ENCODE measurements at places on chromosomes 6 and 20. TPM values are rescaled to one million over a fixed set of nuclear protein-coding genes. Genes with fewer than 3 reads are reported as not detected.

DNA sequence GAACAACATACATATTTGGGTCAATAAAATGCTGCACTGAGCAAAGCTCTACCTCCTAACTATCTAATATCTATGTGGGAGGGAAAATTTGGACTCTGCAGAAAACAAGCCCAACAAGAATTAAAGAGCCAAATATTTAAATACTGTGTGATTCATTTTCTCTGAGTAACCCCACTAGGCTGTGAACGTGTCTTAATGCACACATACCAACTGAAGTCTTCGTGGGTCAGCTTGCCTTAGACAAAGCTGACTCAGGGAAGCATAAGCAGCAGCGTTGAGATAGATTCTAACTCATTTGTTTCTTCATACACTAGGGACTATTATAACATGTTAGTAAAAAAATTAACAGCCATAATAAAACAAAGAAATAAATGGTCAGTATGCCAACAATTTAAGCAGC, 114.3 kb downstream of the GJA1 start:
- DNase-seq, result no peak

DNA sequence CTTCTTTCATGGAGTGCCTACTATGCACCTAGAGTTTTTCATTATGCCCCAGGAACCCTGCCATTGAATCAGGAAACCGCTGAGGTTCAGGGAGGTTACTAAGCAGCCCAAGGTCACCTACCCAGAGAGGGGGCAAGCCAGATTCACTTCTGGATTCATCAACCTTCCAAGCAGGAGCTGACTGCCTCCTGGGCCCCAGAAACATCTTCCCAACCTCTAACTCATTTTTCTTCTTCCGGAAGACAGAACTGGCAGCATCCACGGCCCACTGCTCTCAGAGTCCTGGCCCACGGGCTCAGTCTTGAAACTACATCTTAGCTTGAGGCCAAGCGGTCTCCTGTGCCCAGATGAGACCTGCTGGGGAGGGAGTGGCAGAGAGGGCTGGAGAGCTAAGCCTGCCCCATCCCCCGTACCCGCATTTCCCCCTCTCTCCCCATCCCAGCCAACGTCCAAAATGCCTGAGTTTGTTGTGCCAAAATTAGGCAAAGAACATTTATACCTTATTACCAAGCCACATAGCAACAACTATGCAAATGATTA, 281.0 kb downstream of the CDC5L start:
- DNase-seq, result no peak

GRCh38 chr6:64838726-64839125, 868.3 kb downstream of the EYS start:
- DNase-seq, result no peak

DNA sequence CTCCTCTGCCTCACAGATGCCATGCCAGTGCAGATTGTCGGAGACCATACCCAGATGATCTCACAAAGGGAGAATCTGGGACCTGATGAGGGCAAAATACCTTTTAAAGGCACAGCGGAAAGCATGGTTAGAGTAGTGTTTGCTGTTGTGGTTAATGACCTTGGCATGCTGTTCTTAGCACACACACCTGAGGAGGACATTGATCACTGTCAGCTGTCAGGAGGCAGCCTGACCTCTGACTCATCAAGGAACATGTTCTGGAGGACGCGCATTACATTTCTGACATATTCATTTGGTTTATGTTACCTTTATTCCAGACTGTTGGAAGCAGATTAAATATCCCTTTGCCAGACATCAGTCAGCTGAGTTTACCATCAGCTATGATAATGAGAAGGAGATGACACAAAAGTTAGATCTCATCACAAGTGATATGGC, 57.1 kb downstream of the GOPC start:
- DNase-seq, result no peak

DNA sequence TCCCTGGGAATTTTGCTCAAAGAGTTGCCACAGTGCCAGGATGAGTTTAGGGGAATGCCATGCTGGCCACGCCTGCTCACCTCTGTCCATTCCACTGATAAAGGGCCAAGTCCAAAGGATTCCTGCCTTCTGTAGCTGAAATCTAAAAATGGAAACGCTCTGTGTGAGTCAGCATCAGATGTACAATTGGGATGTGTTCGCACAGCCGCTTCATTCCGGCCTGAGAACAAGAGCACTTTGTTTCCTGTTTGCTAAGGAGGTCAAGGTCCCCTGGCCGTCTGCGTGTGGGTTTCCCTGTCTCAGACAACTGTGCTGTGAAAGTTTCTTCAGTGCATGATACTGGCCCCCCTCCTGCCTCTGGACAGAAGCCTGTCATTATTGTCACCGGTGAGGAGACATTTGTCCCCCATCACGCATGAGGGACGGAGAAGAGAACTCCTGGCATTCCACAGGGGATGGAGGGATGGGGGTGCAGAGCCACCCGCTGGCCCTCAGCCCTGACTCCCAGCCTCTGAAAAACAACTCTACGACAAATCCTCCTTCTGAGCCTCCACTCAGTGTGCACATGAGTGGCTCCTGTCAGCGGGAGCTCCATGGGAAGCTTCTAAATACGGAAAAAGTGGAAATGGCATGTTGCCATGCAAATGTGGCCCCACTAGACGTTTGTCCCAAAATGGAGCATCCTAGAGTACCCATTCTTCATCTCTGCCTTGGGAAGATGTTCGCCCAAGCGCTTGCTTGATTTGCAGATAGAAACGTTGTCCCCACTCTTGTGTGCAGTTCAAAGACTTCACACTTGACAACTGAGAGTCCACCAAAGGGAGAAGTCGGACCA, 143.5 kb upstream of the AFDN start:
- no peak for DNase-seq

GRCh38 chr20:52798124-52798523, 174.0 kb upstream of the TSHZ2 start:
- DNase-seq, result no peak

- no peak for DNase-seq
These were observed 602.7 kb upstream of the NOX3 start for GRCh38 chr6:156058356-156058755.

DNA sequence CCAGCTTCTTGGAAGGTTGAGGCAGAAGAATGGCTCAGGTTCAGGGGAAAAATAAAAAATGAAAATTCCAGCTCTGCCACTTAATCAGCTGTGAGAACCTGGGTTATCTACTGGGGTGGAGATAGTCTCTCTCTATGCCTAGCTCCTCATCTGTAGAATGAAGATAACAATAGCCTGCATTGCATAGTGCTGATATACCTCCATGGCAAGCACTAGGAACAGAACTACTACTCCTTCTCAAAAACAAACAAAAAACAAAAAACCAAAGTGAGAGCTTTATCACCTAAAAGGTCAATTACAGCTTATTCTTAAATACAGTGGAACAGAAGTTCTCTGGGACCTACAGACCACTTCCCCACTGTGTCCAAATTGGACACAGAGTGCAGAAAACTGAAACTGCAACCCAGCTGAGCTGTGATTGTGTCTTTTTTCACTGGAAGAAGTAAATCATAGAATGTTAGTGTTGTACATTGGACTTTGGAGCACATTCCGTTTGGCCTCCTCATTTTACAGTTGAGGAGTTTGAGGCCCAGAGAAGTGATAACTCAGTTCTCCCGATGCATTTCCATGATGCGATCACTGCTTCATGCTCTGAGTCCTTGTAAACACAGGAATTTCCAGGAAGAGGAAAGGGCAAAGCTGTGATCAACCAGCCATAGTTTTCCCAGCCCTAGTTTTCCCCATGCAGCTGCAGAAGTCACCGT, 23.3 kb downstream of the MTFR2 start:
- no peak for DNase-seq

DNA sequence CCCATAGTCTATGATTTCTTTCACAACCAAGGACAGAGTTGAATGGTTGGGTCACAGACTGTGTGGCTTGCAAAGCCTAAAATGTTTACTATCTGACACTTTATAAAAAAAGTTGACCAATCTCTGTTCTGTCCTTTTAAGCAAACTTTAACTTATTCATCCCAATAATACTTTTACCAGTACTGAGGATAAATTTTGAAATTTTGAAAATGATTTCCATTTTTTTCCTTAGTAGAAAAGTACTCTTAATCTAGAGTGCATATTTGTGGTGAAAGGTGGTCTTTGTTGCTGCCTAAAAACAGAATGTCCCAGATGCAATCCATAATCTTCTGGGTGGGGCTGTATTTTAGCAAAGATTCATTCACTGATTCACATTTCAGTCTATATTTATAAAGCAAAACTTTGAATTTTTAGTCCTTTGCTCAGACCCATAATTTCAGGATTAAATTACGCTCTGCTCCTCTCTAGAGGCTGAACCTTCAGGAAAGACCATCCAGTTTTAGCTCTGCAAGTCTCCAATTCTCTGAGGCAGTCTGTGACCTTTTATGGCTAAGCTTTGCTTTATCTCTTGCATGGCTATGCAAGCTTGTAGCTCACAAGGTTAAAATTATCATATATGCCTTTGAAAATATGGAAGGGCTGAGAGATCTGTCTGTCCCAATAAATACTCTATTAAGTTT, 573.5 kb downstream of the COL12A1 start:
- DNase-seq, result no peak

DNA sequence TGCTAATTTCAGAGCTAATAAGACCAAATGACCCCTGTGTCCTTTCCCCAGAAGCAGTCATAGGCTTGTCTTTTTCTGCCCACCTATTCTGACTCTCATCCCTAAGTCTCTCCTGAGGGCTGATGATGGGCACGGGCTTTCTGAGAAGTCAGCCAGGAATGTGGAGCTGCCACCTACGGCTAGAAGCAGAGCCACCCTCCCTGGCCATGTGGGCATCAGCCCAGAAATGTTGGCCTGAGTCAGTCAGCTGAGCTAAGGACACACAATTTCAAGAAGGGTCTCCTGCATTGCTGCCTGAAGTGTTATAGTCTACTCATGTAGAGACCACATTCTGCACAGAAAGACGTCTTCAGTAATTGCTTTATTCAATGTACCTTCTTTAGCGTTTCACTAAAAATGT, 17.1 kb downstream of the MYLIP start:
- DNase-seq, result no peak

DNA sequence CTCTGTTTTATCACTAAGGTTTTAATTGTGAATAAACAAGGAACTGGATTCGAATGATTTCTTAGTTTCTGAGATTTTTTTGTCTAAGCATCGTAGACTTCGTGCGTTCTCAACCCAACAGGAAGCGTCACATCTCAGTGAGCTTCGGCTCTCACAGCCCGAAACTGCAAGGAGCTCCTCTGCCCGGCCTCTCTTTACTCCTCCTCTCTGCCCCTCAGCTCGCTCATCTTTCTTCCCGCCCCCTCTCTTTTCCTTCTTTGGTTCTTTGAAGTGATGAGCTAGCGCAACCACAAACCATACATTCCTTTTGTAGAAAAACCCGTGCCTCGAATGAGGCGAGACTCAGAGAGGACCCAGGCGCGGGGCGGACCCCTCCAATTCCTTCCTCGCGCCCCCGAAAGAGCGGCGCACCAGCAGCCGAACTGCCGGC, 480 bp upstream of the NT5E start:
- DNase-seq, result no peak

- DNase-seq, result no peak
These were observed 43.3 kb downstream of the NOX3 start for GRCh38 chr6:155412335-155412734.

- no peak for DNase-seq
These were observed 439.5 kb upstream of the CDH4 start for GRCh38 chr20:60812561-60812960.

GRCh38 chr6:14443629-14444268, 326.2 kb downstream of the CD83 start:
- no peak for DNase-seq

- DNase-seq, result no peak
These were observed 218.8 kb upstream of the RNF24 start for GRCh38 chr20:4234128-4234527.

DNA sequence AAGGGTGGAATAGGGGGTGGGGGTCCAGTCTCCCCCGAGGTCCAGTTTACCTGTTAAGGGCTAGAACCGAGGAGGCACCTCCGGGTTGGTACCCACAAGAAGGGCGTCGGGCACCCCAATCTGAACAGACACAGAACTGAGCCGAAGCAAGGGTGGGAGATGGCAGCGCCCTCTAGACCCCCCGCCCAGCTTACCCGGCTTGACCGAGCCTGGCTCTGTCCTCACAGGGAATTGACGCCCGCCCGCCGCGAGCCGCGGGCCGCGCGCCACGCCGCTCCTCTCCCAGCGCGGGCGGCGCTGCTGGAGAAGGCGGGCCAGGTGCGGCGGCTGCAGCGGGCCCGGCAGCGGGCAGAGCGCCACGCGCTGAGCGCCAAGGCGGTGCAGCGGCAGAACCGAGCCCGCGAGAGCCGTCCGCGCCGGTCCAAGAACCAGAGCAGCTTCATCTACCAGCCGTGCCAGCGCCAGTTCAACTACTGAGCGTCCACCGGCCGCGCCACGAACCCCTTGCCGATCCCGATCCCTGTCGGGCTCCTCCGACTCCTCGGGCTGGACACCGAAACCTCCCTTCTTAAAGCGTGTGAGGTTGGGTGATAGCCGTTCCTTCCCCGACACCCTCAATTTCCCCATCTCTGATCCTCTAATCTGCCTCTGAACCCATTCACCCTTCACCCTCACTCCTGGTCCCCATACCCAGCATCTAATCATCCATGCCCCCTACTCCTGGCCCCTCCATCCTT, 5.9 kb downstream of the TP53INP2 start:
- no peak for DNase-seq

- no peak for DNase-seq
These were observed 141.7 kb downstream of the NKAIN2 start for GRCh38 chr6:123945386-123945785.

The PAQR8 gene
- total RNA-seq, result 3.3 TPM

The SMLR1 gene
- 65.2 TPM for total RNA-seq

The COL21A1 gene
- total RNA-seq, result 0.50 TPM

The TMEM239 gene
- total RNA-seq, result not detected

The SIM1 gene
- total RNA-seq, result under 0.01 TPM

The TMEM242 gene
- total RNA-seq, result 6.2 TPM

The FAM229B gene
- total RNA-seq, result 3.9 TPM

The COL11A2 gene
- 0.59 TPM for total RNA-seq

The CSTF1 gene
- 20.2 TPM for total RNA-seq

The HLA-DQB1 gene
- total RNA-seq, result 12.4 TPM
